NCI-H1417 (cell line): ENCODE measurements at places on chromosomes 4 and X.

GRCh38 chrX:111375747-111376146 is 36.2 kb downstream of the DCX start:
- no peak for DNase-seq

DNA sequence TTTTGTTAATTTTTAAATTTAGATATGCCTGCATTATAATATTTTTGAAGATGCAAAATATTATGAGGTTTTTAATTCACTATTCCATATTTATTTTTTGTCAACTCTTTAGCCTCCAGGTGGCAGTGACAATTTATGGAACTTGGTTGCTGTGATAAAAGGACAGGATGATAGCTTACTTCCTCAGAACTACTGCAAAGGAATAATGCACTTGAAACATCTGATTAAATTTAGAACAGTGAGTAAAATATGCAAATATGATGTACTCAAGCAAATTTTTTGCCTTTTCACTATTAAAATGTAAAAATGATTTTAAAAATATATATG is 45.1 kb downstream of the SPATA4 start:
- DNase-seq, result peak; percentile 45

- no peak for DNase-seq
Observed at GRCh38 chr4:184039963-184040383, 134.9 kb downstream of the STOX2 start.

GRCh38 chr4:85448906-85449890 is 25.8 kb upstream of the ARHGAP24 start:
- no peak for DNase-seq

GRCh38 chrX:47746446-47746845 is 87.5 kb upstream of the UXT start:
- DNase-seq, result no peak

DNA sequence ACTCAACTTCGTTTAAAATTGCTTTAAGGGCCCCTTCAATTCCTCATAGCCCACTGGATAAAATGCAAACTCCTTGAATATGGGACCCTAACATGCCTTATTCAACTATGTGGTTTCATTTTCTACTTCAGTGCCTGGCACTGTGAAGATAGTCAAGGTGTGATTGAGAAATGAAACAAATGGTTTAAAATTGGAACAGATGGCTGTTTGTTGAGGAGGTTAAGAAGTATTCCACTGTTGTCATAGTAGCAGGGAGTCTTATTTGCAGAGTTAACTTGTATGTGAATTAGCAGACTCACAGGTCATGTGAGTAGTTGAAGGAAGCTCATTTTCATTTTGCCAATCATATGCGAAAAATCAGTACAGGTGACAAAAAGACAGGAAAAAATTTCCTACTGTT is 593.3 kb downstream of the KCTD8 start:
- DNase-seq, result no peak

GRCh38 chrX:17027931-17028330 is 81.5 kb downstream of the REPS2 start:
- no peak for DNase-seq

DNA sequence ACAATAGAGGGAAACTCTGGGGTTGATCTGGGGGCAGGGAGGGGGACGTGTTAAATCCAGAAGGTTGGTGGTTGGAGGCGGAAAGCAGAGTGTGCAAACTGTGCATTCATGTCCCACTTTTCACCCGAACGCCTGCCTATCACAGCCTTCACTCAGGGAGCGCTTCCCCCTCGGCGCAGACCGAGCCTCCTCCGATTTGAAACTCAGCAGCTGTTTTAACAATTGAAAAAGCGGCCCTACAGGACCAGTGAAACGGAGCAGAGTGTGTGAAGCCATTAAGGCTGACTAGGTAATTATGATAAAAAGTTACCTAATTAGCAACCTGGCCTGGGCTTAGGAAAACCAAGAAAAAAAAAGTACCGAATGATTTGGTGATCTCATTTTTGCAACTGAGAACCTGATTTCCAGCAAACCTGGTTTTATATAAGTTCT is 685 bp upstream of the NDNF start:
- DNase-seq, result no peak

DNA sequence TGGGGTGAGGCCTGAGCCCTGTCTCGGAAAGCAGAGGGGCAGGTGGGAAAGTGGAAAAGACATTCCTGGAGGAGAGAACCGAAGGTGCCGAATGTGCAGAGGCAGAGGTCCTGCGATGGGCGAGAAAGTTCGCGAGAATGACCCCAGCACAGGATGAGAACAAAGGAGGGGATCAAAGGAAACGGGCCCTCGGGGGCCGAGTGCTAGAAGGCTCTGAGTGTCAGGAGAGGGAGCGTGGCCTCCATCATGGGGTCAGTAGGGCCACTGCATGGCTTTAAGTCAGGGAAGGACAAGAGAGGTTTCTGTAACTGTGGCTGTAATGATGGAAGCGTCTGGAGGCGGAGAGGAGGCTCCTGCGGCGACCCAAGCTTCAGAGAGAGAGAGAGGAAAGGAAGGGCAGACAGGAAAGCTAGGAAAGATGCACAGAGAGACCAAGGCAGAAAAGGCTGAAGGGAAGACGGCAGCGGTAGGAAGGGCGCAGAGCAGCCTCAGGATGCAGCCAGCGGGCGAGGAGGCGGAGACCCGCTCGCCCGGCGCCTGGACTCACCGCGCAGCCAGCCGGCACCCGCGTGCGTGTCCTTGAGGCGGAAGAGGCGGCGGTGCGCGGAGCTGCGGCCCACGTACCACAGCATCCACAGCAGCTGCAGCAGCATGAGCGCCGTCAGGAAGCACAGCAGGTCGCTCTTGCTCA is 669 bp downstream of the OTOP1 start:
- DNase-seq, result peak; percentile 18

GRCh38 chrX:20402956-20403355 is 136.2 kb upstream of the RPS6KA3 start:
- no peak for DNase-seq

DNA sequence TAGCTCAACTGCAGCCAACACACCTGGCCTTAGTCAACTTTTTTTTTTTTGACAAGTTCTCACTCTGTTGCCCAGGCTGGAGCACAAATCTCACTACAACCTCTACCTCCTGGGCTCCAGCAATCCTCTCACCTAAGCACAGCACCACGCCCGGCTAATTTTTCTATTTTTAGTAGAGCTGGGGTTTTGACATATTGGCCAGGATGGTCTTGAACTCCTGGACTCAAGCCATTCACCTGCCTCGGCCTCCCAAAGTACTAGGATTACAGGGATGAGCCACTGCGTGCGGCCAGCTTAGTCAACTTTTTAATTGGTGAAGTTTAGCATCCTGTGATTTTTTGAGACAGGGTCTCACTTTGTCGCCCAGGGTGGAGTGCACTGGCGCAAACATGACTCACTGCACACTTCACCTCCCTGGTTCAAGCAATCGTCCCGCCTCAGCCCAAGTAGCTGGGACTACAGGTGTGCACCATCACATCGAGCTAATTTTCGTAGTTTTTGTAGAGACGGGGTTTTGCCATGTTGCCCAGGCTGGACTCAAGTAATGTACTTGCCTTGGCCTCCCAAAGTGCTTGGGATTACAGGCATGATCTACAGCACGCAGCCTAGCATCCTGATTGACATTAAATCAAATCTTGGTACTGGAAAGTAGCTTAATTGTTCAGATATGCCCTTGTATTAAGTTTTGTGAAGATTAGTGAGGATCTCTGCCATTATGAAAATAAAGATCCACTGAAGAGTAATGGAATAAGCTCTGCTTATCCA is 8.3 kb downstream of the HNRNPDL start:
- peak; percentile 35 for DNase-seq

DNA sequence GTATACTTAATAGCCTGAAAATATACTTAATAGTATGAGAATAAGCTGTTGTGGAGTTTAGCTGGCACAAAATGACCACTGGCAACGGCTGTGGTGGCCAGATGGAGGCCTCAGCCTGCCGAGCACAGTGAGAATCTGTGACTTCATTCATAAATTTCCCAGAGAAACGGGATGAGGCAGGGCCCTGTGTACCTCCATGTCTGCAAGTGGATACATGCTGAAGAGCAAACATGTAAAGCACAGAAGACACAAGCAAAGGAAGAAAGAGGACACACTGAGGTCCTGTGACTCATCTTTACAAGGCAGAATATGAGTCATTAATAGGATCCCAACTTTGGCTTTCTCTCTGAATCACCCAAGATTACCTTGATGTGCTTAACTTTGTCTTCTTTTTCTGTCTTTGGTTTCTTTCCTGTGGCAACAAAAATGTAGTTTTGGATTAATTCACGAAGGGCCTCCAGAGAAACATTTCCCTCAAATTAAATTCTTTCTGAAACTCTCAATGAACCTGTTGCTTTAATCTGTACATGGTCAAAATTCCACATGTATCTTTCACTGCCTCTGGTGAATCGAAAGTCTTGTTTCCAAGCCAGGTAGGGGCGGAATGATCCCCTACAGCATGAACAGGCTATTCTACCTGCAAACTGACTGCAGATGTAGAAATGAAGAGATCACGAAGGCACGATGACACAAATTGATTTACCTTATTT is 56.4 kb downstream of the IRF2 start:
- no peak for DNase-seq

DNA sequence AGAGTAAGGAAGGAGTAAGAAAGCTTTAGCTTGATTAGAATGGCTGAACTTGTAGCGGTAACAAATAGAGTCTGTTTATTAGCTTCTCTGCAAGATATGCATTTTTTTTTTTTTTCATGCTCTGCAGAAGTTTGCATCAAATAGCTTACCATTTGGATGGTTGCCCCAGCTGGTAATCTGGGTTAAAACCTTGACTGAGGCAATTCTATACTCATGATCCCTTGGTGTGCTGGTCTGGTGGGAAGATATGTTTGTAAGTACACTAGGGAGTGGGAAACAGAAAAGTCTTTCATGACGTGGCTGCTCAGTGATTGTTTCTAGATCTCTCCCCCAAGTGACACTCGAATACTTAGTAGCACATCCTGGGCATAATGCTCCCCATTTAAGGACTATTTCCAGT is 32.1 kb downstream of the SEPTIN11 start:
- DNase-seq, result no peak

GRCh38 chr4:48792348-48793006 is 12.4 kb upstream of the FRYL start:
- no peak for DNase-seq

DNA sequence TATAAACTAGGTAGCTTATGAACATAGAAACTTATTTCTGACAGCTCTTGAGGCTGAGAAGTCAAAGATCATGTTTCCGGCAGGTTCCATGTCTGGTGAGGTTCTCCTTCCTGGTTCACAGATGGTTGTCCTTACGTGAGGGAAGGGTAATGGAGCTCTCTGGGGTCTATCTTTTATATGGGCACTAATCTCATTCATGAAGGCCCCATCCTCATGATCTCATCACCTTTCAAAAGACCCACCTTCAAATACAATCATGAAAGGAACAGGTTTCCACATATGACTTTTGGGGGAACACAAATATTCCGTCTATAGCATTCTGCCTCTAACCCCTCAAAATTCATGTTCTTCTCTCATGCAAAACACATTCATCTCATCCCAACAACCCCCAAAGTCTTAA is 264.7 kb downstream of the PTTG2 start:
- DNase-seq, result no peak

DNA sequence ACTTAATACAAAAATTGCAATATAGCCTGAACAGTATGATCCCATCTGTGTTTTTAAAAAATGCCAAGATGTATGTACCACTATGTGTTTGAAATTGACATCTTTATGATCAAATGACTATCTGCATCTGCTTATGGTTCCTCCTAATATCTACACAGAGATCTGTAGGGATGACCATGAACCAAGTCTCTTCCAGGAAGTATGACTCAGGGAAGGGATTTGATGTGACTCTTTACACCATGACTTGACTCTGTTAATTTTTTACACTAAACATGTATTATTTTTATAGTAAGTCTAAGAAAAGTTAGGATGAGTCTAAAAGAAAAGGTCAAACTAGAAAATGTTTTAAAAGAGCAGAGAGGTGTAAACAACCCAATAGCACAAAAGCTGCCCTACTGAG is 164.0 kb downstream of the SH3KBP1 start:
- DNase-seq, result no peak

GRCh38 chr4:182010876-182011275 is 232.3 kb upstream of the TENM3 start:
- no peak for DNase-seq

DNA sequence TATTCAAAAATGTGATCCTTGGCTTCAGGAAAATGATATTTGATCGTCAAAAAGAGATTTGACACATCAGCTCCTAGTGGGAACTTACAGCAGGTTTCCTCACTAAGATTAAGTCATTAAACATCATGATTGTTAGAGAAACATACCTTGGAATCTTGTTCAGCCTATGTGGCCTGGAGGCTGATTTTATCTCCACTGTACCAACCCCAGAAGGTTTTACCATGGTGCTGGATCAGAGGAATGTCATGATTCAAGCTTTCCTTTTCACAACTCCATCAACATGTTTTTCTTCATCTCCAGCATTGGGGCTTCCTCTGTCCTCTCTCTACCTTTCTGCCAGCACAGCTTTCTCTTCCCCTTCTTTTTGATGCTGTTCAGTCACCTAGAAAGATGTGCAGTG is 68.4 kb upstream of the MID1IP1 start:
- no peak for DNase-seq

- no peak for DNase-seq
Observed at GRCh38 chr4:24720979-24721378, 74.4 kb upstream of the SOD3 start.

DNA sequence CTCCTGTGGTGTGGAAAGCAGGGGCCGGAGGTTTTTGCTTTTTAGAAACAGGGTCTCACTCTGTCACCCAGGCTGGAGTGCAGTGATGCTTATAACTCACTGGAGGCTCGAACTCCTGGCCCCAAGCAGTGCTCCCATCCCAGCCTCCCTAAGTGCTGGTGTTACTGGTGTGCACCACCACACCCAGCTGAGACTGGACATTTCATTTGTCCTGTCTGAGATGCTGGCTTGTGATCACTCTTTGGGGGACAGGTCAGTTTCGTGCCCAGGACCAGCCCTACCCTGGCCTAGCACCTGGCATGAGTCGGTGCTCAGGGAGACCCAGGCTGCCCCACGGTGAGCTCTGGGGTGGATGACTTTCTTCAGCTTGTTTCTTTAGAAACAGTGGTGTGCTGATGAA is 11.3 kb downstream of the PSAPL1 start:
- no peak for DNase-seq

DNA sequence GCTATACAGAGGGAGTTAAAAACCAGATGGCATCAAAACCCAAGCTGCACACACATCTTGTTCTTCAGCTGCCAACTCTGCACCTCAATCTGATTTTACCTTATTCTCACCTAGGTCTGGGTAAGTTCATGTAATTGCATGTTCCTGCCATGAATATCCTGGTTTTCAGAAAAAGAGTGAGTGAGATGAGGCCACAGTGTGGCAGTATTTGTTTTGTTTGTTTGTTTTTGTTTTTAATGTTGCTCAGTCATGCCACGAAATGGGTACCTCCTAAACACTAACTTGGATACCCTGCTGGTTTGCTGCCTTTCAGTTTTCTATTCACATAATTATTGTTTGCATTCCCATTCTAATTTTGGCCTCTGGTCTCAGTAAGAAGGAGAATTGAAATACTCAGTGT is 22.5 kb downstream of the TMEM164 start:
- peak; percentile 24 for DNase-seq

GRCh38 chrX:24391389-24391788 is 30.9 kb downstream of the SUPT20HL1 start:
- DNase-seq, result peak; percentile 57

- no peak for DNase-seq
Observed at GRCh38 chr4:71550220-71551165, 211.7 kb downstream of the SLC4A4 start.

- no peak for DNase-seq
Observed at GRCh38 chr4:117425636-117426035, 340.3 kb upstream of the TRAM1L1 start.

- peak; percentile 67 for DNase-seq
Observed at GRCh38 chrX:10156199-10157031, at the start of gene CLCN4. Gene CLCN4 (plus strand): TSS chrX:10156975. CDS start chrX:10185033, 28,058 bp downstream.
